ENCODE measurements at places on chromosomes 4 and X.

GRCh38 chrX:124333862-124334261 lies 1.4 kb downstream of the TEX13D start:
- no peak for DNase-seq

DNA sequence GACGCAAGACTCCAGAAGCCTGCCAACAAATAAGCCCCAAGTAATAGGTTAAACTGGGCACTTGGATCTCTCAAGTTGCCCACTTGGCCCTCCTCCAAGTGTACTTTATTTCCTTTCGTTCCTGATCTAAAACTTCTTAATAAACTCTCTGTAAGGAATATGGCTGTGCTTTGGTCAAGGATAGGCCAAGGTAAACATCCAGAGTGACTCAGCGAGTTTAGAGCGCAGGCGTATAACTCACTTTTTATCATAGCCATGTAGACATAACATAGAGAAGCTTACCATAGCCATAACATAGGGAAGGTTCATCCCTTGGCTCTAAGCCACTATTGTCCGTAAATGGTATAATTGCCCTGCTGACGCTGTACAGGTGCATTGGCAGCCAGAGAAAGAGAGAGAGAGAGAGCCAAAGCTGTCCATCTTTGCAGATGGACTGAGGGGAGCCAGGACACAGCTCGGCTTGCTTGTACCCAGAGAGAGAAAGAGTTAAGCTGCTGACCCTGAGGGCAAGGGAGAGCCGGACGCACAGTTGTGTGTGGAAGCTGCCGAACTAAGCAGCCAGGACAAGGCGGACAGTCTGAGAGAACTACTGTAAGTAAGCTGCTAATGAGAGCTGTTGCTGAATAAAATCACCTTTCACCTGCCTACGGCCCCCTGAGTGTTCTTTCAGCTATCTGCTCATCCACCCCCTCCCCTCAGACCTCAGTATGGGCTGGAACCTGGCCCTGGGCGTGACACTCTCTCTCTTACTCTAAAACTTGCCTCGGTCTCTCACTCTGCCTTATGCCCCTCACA lies 1.8 kb downstream of the TLR1 start:
- DNase-seq: no peak

- DNase-seq: no peak
These were observed 112.8 kb upstream of the ATXN3L start for GRCh38 chrX:13432414-13433297.

- no peak for DNase-seq
These were observed 62.3 kb downstream of the TMA16 start for GRCh38 chr4:163556650-163557391.

- no peak for DNase-seq
These were observed 36.7 kb upstream of the STS start for GRCh38 chrX:7110821-7111276.

DNA sequence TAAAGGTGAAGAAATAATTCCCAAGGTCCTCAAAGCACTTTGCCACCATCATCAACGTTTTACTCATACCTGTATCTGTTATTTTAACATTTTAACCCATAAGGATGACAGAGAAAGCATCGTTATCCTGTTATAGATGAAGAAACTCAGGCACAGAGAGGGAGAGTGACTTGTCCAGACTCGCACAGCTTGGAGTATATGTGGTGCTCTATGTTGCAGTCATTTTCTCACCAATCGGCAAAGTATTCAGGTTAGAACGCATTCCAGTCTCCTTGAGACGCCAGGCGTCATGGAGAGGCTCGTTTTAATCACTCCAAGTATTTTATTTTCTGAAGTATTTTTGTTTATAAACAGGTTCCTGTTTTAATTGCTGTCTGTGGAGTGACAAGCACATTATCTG lies 73.5 kb downstream of the IRF2 start:
- DNase-seq: no peak

GRCh38 chrX:112545051-112545450 lies 134.7 kb downstream of the LHFPL1 start:
- DNase-seq: no peak
